ENCODE measurements at places on chromosomes 12 and 14. TPM values are rescaled to one million over a fixed set of nuclear protein-coding genes. Genes with fewer than 3 reads are reported as not detected.

SMCO2 gene
- 1.8 TPM for total RNA-seq

GRCh38 chr14:51328772-51329353, 88.8 kb downstream of the TMX1 start:
- DNase-seq: no peak

DNA sequence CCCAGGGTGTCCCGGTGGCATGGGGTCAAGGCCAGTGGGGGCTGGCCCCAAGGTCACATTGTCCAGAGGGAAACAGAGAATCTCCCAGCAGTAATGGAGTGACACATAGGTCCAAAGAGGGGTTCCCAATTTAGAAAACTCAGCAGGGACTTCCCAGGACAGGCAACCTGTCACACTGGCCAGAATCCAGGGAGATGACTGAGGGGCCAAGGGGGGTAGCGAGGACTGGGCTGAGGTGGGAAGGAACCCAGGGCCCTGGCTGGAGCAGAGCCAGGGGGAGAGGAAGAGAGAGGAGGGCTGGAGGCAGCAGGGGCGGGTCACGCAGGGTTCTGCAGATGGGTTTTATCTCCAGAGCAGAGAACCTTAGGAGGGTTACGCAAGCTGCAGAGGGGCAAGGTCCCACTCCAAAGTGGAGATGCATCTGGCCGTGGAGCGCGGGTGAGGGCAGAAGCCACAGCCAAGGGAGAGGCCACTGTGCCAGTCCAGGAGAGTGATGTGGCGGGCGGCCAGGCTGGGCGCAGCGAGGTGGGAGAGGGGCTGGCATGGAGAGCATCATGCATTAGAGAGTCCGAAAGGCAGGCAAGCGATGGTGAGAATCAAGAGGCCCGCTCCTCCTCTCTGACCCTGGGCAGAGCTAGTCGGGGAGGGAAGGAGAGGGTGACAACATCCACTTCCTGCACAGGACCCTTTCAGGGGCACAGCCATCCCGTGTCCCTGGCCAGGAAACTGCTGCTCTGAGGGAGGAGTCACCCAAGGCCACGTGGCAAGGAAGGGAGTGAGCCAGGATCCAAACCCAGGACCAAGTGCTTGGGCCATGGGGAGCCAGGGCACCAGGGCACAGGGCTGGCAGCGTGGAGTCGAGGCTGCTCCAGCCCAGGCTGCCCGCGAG, 29.0 kb downstream of the NCOR2 start:
- DNase-seq: no peak

DNA sequence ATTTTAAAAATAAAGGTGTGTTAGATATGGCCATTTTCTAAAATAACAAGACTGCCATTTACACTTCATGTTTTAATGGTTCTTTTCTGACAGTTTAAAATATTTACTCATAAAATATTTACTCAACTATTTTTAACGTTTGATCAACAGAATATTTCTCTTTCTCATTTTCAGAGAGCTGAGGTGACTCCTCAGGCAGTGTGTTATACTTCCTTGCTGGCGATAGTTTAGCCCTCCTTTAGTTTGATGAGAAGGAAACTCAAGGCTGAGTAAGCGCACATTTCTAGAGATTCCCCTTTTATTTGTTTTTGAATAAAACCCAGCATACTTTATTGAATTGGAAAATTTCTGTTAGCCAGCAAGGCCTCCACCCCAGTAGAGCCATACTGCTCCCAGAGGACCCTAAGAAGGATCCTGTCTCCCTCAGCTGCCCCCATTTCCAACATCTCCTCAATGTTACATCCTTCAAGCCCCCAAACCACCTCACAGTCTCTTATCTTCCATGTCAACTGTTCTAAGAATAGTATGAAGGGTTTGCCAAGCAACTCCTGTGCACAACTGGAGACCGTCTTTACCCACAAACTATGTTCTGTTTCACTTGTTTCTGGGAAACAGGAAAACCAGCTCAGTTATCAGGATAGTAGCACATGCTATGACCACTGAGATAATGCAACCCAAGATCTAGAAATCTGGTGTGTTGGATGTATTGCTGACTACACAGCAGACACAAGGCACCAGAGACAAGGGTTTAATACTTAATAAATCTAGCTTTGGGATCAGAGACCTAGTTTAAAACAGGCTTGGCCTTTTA, 129.5 kb downstream of the STXBP6 start:
- DNase-seq: no peak

DNA sequence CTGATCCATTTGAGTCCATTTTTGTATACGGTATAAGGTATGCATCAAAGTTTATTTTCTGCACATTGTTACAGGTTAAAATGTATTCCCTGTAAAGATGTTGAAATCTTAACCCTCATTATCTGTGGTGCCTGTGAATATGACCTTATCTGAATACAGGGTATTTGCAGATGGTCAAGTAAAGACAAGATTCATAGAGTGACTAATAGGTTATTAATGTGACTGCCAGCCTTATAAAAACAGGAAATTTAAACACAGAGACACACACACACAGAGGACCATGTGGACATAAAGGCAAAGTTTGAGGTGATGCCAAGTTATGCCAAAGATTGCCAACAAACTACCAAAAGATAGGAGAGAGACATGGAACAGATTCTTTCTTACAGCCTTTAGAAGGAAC, 347.2 kb upstream of the DCN start:
- no peak for DNase-seq
